ENCODE measurements at places on chromosomes 1 and 21.

DNA sequence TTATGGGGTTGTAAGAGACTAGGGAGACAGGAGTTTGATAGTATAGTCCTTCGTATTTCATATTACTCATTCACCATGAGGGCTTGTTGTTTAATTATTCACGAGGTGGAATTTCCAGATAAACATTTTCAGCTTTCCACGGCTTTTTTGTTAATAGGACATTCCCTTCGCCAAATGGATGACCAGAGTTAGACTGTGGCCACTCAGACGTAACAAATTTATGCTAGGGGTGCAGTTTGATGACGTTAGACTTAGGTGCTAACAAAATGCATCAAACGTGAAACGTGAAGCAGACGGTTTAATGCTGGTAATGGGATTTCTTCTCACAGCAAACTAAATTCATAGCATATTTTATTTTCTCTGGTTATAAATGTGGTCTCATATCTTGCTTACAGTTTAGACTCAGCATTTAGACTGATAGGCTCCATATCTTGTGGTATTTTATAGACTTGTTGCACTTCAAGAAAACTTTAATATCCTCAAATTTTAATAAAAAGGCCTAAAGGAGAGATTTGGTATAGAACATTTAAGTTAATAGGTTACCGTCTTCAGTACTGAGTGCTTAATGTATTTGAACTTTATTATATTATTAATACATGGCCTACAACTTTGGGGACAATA is 2.3 kb downstream of the DHX9 start:
- DNase-seq: no peak

DNA sequence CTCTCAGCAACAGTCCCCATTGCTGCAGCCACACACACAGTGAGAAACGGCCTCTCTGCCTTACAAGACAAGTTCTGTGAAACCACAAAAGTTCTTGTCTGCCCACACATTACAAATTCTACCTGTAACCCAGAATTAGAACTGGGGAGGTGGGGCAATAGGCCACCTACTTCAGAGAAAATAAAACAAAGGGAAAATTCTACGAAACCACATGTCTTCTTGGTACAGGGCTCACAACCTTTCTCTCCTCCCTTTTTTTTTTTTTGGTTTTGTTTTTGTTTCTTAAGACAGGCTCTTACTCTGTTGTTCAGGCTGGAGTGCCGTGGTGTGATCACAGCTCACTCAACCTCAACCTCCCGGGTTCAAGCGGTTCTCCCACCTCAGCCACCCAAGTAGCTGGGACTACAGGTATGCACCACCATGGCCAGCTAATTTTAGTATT is 30.2 kb downstream of the LPAR3 start:
- peak; percentile 42 for DNase-seq

- DNase-seq: no peak
These were observed 127.8 kb downstream of the OSBPL9 start for GRCh38 chr1:51744506-51745303.

DNA sequence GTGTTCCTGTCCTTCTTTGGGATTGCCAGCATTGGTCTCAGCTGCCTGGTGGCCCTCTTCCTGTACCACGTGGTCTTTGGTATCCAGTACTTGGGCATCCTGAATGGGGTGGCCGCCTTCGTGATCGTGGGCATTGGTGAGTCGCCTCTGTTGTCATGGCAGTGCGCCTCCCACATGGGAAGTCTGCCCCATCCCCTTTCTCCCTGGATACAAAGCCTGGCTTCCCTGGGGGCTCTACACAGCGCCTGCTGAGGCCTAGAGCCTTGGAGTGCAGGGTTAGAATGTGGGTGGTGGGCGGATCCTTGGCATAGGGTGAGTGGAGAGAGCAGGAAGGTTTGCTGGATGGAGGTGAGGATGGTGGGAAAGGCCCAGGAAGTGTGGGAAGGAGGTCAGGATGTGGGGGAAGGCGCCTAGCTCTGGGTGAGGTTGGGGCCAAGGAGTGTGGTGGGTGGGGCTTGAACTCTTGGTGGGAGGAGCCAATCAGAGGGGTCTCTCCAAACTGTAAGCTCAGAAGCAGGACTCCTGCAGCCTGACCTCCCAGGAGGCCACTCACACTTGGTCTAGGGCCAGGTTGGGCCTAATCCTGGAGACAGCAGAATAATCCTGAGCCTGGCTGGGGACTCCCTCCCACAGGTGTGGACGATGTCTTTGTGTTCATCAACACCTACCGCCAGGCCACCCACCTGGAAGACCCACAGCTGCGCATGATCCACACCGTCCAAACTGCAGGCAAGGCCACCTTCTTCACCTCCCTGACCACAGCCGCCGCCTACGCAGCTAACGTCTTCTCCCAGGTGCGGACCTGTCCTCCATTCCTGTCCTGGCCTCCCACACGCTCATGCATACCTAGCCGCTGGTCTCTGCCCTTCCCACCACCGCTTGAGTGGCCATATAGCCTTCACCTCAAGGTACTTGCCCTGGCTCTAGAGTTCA is 36.7 kb downstream of the DISP3 start:
- no peak for DNase-seq

- no peak for DNase-seq
These were observed 19.3 kb upstream of the AADACL3 start for GRCh38 chr1:12696658-12697057.

- no peak for DNase-seq
These were observed 64.5 kb downstream of the KCNK2 start for GRCh38 chr1:215147024-215147423.

DNA sequence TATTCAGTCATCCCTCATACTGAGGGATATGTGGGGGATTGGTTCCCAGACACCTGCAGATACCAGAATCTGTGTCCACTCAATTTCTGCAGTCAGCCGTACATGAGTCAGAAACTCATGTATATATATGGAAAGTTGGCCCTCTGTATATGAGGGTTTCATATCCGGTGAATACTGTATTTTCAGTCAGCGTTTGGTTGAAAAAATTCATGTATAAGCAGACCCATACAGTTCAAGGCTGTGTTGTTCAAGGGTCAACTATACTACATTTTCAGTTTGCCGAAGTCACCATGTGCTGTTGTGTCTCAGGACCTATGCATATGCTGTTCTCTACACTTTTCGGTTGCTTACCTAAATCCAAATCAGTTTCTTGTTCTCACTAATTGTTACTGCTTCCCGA is 10.5 kb downstream of the AXDND1 start:
- no peak for DNase-seq

DNA sequence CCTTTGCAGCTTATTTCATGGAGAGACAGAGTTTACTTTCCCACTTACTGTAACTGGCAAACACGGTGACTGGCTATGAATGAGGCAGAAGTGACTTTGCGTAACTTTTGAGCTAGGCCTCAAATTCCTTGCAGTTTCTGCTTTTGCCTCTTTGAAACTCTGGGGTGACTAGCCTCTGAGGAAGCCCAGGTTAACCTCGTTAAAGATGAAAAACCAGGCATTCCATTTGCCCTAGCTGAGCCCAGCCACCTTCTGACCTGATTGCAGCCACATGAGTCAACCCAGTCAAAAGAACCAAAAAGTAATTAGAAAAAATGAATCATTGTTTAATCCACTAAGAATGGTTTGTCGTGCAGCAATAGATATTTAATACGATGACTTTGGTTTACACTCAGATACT is 20.4 kb downstream of the PRMT6 start:
- no peak for DNase-seq

DNA sequence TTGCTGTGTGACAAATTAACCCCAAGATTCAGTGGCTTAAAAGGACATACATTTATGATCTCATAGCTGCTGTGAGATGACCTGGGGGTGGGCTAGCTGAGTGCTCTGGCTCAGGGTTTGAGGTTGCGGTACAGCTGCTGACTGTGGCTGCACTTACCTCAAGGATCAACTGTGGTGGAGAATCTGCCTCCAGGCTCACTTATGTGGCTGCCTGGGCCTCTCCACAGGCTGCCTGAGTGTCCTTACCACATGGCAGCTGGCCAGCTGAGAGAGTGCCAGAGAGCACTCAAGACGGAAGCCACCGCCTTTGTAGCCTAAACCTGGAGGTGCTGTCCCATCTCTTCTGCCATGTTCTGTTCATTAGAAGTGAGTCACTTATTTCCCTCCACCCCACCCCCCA is 5.7 kb downstream of the LRRC71 start:
- DNase-seq: no peak

DNA sequence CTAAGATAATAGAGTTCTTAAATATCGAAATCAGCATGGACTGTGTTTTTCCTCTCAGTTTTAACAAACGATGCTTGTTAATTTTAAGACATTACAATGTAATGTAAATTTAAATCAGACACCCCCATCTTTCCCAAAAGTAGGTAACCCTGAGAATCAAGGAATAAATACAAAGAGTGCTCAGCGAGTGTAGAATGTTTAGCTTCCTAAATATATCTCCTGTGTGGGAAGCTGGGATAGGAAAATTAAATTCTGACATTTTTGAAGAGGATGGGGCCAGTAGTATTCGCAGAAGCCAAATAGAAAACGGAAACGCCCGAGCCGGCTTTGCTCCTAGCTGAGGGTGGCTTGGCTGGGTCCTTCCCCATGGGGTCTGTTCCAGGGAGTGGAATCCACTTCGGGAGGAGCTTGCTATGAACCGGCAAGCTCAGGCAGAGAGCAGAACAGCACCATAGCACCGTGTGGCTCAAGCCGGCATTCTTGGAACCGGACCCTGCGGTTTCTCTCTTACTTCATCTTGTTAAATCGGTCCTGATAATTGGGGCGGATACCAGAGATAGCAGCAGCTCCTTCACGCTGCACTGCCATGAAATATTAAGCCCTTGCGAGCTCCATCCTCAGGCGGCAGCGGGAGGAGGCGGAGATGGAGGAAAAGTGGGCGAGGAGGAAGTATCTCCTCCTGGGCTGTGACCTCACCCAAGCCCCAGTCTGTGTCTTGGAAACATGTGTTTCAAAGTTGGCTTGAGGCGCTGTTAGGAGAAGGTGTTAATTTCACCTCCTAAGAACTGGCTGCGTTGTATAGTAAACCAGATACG is 24.9 kb downstream of the MAP3K7CL start:
- DNase-seq: no peak

DNA sequence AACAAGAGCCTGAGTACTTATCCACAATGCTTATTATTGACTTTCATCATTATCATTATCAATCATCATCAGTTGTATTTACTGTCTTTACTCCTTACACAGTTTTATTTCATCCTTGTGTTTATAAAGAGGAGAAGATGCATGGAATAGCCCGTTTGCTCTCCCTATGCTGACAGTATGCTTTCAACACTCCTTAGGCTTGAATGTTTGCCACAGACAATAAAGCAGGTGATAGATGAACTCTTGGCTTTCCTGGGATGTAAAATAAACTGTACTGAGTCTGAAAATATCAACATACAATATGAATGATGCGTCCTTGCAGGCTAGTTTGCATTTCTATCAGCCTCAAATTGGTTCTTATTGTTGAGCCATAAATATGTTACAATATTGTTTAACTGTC is 891.8 kb upstream of the NCAM2 start:
- no peak for DNase-seq

GRCh38 chr1:236916131-236916800 is 88.0 kb downstream of the MT1HL1 start:
- DNase-seq: no peak

DNA sequence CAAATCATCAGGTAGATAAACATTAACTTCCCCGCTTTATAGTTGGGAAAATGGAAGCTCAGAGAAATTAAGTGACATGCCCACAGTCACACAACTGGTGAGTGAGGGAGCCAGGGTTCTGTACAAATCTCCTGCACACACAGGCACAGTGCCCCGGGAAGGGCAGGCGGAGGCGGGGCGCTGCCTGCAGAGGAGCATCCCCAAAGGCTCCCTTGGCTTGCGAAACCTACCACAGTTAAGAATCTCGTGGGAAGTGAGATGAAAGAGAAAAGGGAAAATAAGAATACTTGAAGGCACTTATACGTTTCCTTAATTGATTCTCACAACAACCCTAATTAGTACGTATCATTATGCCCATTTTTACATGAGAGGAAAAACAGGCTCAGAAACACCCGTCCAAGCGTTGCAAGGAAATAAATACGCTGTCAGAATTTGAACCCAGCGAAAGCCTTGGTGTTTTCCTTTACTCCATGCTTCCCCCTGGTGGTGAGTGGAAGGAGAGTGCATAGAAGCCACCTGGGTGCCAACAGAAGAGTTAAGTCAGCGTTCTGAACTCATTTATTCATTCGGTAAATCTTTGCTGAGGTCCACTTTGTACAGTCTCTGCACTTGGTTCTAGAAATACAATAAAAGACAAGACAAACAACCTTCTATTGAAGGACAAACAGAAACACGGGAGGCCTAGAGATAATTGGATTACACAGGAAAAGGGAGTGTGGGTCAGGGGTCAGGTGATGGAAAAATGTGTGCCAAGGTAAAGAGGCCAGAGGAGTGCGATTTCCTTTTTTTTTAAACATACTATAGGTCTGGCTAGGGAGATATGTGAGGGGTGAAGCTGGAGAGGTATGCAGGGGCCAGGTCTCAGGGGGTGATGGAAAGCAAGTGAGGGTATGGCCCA is 28.4 kb downstream of the ACP6 start:
- peak; percentile 37 for DNase-seq

DNA sequence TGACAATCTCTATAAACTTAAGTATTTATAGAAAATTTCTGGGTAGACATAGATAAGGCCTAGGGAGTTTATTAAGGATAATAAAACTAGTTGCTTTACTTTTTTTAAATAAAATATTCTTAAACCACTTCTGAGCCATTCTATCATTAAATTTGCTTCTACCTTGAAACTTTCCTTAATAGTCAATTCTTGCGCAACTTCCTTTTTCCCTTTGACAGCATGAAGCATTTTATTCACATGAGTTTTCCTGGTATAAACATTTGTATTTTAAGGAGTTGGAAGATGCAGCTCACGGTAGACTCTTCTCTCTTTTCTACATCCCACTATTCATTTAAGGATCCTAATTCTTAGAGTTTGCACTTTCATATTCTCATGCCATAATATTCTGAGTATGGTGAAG is 75.8 kb upstream of the DPH5 start:
- no peak for DNase-seq

DNA sequence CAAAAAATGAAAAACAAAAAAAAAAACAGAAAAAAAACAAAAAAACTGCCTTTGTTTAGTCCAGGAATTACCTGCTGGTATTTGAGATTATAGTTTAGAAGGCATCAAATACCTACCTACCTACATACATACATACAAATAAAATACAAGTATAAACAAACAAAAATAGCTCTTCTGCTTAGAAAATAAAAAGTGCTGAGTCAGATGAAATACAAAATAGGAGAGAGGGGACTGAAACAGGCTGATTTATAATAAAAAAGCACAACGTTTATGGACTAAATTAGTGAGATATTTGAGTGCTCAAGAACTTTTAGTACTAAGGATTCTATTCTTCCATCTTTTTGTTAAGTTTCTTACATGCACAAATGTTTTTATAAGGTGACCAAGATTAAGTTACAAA is 980.8 kb downstream of the PLA2G4A start:
- no peak for DNase-seq

DNA sequence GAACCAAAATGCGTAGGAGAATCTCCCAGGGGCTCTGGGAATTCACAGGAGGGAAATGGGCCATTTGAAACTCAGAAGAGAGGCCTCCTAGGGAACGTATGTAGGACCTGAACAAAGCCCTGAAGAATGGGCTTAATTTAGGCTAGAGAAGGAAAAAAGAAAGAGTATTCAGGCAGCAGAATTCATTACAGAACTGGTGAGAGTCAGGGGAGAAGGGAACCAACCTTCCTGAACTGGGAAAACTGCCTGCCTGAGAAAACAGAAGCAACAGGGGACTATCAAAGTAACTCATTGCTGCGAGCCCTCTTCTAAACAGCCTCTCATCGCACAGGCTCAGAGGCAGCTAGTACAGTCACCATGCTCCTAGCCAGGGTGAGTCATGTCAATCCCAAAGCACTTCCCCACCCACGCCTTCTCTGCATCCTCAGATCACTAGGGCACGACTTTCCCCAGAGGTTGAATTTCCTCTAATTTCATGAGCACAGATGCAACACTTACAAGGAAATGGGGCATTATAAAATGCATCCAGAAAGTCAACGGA is 98.1 kb downstream of the ADSS2 start:
- no peak for DNase-seq
